ENCODE measurements at places on chromosomes 6 and 20. TPM values are rescaled to one million over a fixed set of nuclear protein-coding genes. Genes with fewer than 3 reads are reported as not detected.

DNA sequence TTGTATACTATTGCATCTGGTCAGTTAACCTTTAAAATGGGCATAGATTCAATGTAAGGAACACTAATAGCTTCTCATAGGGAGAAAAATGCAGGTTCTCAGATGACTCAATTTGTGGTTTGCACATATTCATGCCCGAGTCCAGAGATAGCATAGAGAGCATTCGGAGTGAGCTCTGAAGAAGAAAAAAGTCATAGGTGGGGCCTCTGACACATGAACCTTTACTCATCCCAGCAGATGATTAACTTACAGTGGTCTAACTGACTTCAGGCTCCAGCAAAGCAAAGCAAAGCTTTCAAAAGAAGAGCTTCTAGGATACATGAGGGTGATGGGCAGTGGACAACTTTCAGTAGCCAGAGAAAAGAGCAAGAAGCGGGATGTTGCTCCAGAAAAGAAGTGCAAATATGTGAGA is 55.3 kb upstream of the BTN3A2 start:
- no peak for DNase-seq

- DNase-seq = no peak
These were observed 164.2 kb downstream of the GMPR start for GRCh38 chr6:16402581-16402900.

PTGIS gene
- total RNA-seq = 15.3 TPM

DNA sequence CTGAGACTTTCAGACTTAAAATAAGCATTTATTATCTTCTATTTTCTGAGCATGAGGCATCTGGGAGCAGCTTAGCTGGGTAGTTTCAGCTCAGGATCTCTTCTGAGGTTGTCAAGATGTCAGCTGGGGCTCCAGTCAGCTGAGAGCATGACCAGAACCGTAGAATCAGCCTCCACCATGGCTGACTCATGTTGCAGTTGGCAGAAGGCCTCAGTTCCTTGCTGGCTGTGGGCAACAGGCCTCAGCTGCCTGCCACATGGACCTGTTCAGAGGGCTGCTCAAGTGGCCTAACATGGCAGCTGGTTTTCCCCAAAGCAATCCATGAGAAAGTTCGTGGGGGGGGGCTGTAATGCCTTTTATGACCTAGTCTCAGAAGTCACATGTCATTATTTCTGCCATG is 142.3 kb downstream of the LY86 start:
- no peak for DNase-seq

ZC2HC1B gene
- not detected for total RNA-seq

- DNase-seq = no peak
These were observed 1.3 kb upstream of the FOXC1 start for GRCh38 chr6:1608222-1609040.

DNA sequence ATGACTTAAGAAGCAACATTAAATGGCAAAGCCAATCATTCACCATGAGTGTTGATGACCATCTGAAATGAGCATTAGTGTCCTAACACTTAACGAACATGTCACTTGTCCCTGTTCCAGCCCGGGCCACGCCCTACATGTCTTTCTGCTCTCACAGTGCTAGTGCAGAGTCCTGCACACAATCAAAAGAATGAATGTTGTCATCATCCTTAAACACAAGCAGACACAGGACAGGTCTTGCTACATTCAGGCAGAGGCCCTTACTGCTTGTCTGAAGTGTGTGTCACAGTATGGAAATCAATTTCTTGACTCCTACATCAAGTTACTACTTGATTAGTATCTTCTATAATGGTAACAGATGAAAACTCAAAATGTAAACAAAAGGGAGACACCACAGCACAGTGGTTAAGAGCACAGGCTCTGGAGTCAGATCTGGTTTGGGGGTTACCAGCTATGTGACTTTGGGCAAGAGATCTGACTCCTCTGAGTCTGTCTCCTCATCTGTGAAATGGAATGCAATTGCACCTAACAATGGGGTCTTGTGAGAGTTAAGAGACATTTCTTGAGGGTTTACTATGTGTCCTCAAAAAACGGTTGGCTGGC is 17.4 kb downstream of the UBE2V1 start:
- no peak for DNase-seq

DNA sequence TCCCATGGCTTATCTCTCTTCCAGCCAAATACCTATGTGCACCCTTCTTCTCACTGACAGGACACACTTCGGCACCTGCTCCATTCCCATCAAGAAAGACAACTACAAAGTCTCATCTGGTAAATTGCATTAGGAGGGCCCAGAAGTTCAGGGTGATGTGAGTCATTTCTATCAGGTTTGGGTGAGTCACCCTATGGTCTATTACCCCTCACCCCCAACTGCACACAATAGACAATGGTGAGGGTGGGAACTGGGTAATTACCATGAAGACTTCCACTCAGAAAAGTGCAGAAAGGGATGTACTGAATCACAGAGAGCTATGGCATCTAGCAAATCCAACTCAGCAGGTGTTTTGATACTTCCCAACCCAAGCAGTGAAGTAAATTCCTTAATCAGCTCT is 54.8 kb downstream of the OPN5 start:
- DNase-seq = no peak

TMEM244 gene
- not detected for total RNA-seq

SNAI1 gene
- total RNA-seq = 7.5 TPM

RANBP9 gene
- 20.7 TPM for total RNA-seq

GRCh38 chr20:7829776-7830175 is 110.5 kb downstream of the HAO1 start:
- DNase-seq = no peak

DNA sequence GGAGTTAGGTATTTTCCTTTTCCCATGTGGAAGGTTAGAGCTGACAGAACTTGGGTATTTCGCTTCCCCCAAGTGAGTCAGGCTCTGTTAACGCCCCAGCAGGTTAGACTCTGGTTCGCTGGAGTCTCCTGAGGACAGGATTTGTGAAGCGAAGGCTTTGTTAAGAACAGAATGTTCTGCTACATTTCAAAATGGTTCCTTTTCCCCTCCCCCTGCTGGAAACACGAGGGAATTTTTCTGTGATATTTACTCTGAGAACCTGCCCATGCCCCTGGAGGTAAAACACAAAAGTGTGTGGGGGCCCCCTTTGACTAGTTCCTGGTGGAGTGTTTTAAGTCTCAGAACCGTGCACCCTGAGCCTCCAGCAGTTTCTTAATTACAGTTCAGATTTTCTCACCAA is 731.4 kb upstream of the CITED2 start:
- DNase-seq = peak; percentile 44

GPX5 gene
- not detected for total RNA-seq

UBE2V1 gene
- 33.0 TPM for total RNA-seq

DNA sequence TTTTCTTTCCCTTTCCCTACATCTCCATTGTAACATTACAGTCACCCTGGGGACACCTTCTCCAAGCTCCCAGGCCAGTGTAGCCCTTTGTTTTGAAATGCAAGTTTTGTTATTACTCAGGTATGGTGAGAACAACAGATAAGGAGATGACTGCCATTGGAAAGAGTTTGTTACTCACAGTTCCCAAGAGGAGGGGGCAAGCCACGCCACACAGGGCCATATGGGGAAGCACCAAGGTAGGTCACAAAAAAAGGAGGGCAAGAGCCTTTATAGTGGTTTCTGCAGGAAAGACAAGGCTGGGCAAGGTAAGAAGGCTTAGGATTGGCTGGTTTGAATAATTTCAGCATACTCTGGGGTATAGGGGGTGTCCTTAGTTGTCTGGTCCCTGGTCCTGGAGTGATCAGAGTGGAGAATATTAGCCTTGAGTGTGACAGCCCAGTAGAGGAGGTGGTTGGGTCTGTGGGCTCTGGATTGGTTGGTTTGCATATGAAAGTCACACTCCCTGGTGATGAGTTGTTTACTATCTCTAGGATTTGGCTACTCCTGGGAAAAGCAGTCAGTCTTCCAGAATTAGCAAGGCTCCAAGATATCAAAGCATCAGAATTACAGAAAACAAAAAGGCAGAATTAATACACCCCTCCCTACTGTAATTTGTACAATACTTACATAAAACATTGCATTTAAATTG is 33.1 kb upstream of the SMLR1 start:
- no peak for DNase-seq

PAX1 gene
- not detected for total RNA-seq

GHRH gene
- total RNA-seq = not detected

SLC22A3 gene
- not detected for total RNA-seq

DNA sequence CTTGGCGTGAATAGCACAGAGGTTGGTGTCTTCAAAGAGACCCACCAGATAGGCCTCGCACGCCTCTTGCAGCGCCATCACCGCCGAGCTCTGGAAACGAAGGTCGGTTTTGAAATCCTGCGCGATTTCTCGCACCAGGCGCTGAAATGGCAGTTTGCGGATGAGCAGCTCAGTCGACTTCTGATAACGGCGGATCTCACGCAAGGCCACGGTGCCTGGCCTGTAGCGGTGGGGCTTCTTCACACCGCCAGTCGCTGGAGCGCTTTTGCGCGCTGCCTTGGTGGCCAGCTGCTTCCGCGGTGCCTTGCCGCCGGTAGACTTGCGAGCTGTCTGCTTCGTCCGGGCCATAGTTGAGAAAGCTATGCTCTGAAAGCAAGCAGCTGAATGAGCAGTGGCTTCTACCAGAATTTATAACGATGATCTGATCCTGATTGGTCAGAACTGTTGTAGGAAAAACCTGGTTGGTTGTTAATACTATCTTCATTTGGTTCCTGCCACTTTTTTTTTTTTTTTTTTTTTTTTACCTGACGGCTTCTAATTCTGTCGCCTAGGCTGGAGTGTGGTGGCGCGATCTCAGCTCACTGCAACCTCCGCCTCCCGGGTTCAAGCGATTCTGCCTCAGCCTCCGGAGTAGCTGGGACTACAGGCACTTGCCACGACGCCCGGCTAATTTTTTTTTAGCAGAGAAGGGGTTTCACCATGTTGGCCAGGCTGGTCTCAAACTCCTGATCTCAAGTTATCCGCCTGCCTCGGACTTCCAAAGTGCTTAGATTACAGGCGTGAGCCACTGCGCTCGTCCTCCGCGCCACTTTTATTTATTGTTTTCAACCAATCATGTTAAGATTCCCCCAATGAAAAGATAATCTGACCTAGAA is 21.5 kb downstream of the OR2B2 start:
- peak; percentile 81 for DNase-seq

DNA sequence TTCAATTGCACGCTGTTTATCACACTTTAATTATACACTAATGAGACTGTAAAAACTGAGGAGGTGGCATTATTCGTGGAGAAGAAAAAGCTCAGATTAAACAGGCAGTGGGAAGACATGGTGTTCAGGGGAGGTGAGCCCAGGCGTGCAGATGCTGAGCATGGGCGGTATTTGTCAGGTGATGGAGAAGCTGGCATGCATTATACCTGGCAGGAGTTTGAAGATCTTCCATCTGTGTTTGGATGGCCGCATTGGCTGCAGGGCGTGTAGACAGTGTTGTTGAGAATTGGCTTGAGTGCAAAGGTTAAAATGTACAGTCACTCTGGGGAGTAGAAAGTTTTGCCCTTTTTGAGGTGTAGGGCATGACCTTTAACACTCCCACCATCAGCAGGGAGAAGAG is 213.8 kb downstream of the ERMARD start:
- DNase-seq = peak; percentile 55

GRCh38 chr6:131615275-131615674 is 12.8 kb downstream of the MED23 start:
- no peak for DNase-seq

PDE7B gene
- not detected for total RNA-seq

DNA sequence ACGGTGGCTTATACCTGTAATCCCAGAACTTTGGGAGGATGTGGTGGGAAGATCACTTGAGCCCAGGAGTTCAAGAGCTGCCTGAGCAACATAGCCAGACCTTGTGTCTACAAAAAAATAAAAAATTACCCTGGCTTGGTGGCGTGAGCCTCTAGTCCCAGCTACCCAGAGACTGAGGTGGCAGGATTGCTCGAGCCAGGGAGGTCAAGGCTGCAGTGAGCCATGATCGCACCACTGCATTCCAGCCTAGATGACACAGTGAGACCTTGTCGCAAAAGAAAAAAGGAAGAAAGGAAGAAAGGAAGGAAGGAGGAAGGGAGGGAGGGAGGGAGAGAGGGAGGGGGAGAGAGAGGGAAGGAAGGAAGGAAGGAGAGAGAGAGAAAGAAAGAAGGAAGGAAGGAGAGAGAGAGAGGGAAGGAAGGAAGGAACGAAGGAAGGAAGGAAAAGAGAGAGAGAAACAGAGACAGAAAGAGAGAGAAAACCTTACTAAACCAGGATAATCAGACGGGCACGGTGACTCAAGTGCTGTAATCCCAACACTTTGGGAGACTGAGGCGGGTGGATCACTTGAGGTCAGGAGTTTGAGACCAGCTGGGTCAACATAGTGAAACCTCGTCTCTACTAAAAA is 10.9 kb upstream of the PNRC1 start:
- no peak for DNase-seq

DNA sequence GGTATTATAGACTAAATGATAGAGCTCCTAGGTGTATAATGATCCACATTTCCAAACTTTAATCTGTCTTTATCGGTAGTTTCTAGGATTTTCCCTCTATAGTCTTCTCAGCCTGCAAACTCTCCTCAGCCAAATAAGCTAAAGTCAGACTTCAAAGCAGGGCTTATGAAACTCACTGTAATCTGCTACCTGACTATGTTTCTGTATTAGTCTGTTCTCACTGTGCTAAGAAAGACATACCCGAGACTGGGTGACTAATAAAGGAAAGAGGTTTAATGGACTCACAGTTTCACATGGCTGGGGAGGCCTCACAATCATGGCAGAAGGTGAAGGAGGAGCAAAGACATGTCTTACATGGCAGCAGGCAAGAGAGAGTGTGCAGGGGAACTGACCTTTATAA is 928.7 kb upstream of the ADGRB3 start:
- no peak for DNase-seq

GRCh38 chr6:14756340-14756739 is 489.5 kb upstream of the JARID2 start:
- DNase-seq = no peak

DNA sequence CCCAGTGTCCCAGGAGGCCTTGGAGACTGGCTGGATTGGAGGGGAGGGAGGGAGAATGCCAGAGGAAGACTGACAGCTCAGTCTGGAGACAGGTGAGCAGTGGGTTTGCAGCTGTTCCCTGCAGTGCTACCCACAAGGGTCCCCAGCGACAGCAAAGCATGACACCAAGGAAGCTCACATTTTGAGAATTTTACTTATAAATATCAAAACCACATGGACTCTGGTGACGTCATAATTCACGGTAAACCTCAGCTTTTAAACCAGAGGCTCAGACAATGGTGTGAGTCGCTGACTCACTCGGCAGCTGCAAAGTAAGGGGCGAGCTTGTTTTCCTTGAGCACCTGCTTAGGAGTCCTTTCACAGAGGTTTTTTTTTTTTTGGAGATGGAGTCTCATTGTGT is 65.2 kb downstream of the THBS2 start:
- DNase-seq = no peak

MCCD1 gene
- total RNA-seq = not detected

- DNase-seq = no peak
These were observed 37.5 kb upstream of the FUT9 start for GRCh38 chr6:95978230-95978629.
